COR-L47 (cell line): ENCODE measurements at places on chromosomes 4 and X.

DNA sequence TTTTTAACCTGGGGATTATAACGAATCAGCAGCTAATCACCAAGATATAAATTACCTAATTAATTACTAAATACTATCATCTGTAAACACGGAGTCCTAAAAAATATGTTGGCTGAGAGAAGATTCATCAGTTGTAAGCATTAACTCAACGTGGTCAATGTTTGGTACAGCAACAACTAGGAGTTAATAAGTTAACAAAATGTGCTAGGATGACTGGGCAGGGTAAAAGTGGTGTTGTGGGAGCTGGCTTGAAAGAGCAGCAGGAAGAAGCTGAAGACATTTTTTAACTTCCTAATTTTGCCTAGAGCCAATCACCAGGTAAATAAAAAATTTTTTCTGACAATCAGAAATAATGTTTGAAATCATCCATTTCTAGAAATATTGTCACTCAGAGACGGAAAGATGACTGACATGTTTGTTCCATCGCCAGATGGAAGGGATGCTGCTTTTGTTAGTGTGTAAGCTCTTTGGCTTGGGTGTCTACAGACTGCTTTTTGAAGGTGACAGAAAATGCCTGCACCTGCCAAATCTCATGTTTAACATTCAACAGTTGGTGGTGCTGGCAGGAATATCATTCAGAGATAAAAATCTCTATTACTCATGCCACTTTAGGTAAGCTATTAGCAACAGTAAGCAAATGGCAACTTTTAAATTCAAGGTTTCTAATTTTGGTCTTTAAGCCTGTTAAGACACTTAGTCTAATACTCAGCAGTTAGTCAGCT lies 1126.9 kb downstream of the STPG2 start:
- DNase-seq = peak; percentile 60

DNA sequence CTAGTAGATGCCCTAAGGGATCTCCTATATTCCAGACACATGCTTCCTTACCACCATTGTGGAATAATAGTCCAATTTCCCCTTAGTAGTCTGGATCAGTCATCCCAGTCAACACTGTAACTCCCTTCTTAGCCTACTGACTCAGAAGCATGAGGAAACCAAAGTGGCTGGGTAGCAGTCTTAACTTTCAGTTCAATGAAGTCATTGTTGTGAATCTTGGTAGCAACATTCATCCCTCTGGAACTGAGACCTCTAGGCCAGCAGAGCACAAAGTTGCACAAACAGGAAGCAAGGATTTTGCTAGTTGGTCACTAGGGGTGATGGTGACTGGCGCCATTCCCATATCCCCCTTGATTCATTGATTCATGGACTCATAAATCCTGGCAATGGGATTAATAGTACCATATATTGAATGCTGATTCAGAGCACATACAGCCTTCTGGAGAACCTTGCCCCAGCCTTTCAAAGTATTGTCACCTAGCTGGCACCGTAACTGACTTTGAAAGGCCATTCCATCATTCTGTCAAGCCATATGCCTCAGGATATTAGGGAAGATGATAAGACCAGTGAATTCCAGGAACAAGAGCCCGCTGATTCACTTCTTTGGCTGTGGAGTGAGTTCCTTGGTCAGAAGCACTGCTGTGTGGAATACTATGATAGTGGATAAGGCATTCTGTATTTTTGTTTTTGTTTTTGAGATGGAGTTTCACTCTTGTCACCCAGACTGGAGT lies 19.7 kb upstream of the GPAT3 start:
- no peak for DNase-seq

GRCh38 chr4:97013711-97014110 lies 1129.6 kb downstream of the STPG2 start:
- no peak for DNase-seq

- no peak for DNase-seq
Observed at GRCh38 chr4:180207921-180208320, 2035.3 kb upstream of the TENM3 start.

DNA sequence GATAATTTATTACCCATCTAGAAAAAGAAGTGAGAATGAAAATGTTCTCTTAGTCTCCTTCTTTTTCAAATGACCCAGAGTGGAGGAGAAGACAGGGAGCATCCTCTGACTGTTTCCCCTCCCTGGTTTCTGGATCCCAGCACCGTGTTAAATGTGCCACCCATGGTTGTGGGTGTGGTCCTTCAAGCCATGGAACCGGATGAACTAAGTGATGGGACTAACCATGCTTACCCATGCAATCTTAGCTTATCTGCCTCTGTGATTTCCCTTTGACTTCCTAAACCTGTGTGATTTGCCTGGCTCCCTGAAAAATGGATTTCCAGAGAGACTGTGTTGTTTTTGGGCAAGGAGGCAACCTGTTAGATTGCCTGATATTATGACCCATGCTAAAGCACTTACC lies 437.1 kb downstream of the MAGEB5 start:
- DNase-seq = no peak

GRCh38 chr4:68148800-68149685 lies 19.4 kb upstream of the TMPRSS11F start:
- DNase-seq = no peak

DNA sequence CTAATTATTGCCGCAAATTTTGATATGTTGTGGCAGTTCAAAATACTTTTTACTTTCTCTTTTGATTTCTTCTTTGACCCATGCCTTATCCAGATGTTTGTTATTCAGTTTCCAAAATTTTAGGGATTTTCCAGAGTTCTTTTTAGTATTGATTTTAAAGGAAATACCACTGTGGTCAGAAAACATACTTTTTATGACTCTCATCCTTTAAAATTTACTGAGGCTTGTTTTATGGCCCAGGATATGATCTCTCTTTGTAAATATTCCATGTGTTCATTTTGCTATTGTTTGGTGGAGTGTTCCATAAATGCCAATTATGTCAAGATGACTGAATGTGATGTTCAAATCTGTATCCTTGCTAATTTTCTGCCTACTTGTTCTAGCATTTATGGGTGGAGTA lies 272.3 kb upstream of the DIPK2B start:
- no peak for DNase-seq

GRCh38 chr4:2617955-2618354 lies 81.5 kb downstream of the FAM193A start:
- DNase-seq = no peak

DNA sequence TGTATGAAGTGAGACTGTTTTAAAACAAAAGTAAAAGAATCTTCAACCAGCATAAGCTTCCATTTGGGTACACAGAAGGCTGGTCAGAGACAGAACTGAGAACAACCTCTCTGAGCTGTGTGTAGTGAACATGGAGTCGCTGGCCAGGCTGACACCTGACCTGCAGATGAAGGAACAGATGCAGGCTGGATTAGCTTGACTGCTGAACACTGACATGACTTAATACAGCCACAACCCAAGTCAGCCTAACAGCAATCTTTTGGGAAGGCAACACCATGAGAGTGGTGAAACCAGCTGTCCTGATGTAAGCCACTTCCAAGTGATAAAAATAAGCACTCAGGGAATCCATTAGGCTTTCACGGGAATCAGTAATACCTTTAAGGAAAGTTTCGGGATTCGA lies 10.1 kb downstream of the SCARB2 start:
- DNase-seq = no peak
